ENCODE measurements at places on chromosomes 4 and X.

DNA sequence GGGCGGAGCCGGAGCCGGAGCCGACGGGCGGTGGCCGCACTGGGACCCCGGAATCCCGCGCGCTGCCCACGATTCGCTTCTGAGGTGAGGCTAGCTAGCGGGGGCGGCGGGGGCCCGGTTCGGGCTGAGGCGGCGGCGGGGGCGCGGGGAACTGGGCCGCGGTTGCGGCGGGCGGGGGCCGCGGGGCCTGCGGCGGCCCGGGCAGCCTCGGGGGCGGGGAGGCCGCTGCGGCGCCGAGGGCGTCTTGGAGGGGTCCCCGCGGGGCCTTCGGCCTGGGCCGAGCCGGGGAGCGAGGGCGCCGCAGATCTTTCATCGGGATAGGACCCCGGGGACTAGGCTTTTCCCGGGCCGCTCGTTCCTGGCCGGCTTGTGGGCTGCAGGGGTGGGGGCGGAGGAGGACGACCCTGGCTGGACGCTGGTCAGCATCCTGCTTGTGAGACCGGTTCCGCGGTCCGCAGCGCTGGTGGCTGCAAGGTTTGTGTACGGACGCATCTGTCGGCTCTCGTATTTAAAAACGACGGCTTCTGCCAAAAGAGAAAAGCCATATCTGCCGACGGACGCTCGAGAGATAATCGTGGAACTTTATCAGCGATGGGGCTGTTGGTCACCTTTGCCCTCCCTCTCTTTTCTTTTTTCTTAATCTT, 419 bp downstream of the ADD1 start:
- no peak for DNase-seq

GRCh38 chrX:16418650-16419049, 231.3 kb upstream of the S100G start:
- no peak for DNase-seq

GRCh38 chrX:123739474-123739873, 6.6 kb upstream of the THOC2 start:
- no peak for DNase-seq

- no peak for DNase-seq
These were observed 6.2 kb upstream of the ARHGAP10 start for GRCh38 chr4:147725673-147726072.

- no peak for DNase-seq
These were observed 25.4 kb upstream of the ARSD start for GRCh38 chrX:2954541-2954940.

DNA sequence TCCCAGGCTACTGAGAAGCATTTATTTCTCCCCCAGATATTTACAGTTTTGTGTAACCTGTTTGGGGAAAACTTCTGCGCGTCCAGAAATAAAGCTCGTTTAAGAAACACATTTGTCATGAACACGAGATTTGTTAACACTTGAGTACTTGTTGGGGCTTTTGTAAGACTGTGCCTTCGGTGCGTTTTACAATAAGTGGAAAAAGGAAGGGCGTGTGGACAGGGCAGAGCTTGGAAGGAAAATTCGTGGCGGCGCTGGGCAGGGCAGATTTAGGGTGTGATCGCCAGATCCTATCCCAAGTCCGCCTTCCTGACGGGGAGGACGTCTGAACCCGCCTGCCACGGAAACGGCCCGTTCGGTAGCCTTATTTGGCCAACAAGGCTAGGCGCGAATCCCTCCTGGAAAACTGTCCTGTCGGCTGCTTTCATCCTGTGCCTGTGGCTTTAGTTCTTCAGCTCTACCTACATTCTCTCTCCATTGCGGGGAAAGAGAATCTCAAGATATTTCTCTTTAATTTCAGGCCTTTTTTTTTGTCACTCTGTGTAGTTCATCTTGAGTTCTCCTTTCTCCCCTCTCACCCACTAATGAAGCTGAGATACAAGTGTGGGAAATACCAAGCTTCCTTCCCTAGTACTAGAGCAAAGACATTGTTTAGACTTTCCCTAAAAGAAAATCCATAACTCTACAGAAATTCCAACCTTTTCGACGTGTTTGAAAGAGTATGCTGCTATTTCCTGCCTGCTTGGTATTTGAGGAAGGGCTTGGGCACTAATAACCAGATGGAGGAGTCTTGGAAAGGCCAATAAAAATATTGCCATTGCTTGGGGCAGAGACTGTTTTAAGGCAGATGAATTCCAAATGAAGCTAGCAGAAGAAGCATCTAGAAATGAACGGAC, 982 bp downstream of the PDLIM5 start:
- no peak for DNase-seq

Measured in stimulated activated CD4-positive, alpha-beta T cell treated with anti-CD3 and anti-CD28 coated beads, Interleukin-15, amount 100 ng/mL, for 1 hour (primary cell).